ENCODE measurements at places on chromosomes 3 and 15.

DNA sequence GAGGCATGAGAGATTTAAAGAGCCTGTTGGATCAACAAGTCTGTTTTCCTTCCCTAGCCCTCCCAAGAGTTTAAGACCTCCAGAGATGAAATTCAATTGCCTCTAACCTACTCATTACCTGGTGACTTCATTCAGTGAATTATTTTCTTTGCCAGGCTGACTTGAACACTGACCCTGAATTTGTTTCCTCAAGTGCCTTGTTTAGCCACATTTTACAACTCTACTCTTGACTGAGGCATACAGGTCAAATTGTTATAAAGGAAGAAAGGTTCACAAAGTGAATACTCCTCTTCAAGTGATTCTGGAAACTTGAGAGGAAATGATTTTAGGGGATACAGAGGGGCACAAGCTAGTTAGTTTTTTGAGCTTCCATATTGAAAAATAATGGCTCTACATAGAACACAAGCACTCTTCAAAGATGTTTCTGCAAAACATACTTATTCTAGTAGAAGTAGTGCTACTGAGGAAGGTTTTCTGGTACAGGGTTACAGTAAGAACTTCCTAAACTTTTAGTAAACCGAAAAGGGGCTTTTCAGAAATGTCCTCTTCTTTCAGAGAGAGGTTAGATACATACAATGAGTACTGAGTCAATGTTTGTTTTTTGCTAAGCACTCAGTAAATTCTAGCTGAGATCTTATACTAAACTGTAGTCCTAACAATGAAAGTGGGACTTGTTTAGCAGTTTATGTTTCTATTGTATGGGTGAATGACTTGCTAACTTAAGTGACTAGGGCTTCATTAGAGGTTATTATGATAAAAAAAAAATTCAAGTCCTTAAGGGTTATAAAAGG, 137.4 kb upstream of the SATB1 start:
- DNase-seq, result no peak

GRCh38 chr3:133448478-133449122, 48.7 kb downstream of the BFSP2 start:
- no peak for DNase-seq

DNA sequence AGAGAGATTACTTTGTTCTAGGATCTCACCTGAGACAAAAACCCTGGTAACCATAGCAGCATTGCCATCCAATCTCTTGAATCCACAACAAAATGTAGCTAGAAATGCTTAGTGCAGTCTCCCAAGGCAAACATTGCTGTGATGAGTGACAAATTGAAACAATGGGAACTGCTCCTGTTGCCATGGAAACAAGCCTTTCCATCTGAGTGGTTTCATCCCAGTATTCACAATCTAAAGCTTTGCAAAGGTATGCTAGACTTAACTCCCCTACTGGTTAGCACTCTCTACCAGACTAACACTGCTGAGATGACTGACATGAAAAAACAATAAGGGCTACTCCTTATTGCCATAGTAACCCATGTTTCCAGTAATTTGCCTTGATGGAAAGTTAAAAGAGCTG, 172.6 kb upstream of the CNTN3 start:
- DNase-seq, result no peak

DNA sequence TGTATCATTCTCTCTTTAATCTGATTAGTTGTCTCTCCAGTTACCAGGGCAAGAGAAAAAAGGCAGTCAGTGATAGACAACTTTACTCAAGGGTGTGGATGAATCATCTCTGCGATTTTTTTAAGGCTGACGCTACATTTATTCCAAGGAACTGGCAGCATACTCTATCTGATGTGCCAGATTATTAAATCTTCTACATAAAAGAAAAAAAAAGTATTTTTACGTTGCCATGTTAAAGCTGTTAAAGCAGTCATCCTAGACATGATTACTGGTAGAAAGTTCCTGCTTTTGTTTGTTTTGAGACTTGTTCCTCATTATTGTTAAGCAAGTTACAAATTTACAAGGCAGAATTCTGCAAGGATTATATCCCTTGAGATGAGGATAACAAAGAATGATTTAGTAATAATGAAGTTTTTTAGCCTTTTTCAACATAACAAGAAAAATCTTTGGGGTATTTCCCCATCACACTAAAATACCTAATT, 121.7 kb downstream of the CBLB start:
- DNase-seq, result peak; percentile 10

- peak; percentile 91 for DNase-seq
Measured at GRCh38 chr15:99454941-99455788, 110.6 kb upstream of the MEF2A start.

GRCh38 chr3:77381431-77381830, 341.5 kb downstream of the ROBO2 start:
- no peak for DNase-seq

DNA sequence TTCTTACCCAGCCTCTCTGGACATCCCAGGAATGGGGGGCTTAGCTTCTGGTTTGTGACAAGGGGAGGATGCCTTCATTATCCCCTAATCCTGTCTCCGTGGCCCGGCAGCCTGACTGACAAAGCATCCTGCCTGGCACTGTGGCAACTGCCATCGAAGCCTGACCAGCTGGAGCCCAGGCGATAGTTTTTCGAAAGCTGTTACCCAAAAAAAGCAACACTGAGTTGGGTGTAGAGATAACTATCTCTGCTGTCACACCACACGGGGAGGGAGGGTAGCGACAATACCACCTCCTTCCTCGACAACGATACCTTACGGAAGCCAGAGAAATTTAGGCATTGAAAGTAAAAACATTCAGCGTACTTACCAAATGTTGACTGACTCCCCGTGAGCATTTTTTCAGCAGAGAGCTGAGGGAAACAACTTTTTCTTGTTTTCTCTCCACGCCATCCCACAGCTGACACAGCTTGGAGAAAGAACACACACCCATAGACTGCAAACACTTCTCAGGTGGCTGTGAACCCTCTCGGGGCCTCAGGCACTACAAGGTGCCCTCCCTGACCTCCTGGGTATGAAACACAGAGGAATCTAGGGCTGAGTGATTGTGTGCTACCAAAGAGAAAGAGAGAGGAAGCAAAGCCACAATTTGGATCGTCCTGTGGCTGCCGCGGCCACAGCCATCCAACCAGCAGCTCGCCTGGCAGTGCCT, 361.9 kb upstream of the ICE2 start:
- DNase-seq, result no peak

GRCh38 chr3:196412704-196413103, 19.5 kb downstream of the UBXN7 start:
- no peak for DNase-seq

DNA sequence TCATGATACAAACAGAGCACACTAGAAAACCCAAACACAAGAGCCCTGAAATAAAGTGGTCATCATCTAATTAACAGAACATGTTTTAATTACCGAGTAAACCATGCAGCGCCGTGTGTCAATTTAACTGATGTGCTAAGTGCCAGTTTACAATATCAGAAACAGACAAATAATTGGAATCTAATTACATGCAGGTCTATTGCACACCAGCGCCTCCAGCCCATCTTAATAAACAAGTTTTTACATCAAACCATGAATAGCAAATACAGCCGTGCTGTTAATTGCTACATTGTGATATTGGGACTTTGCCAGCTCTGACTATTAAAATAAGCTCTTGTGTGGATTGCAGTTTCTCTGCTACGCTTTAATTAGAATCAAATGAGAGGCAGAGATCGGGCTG, 510.2 kb upstream of the MDFIC2 start:
- no peak for DNase-seq

- no peak for DNase-seq
Measured at GRCh38 chr3:81531846-81532245, 229.6 kb downstream of the GBE1 start.

DNA sequence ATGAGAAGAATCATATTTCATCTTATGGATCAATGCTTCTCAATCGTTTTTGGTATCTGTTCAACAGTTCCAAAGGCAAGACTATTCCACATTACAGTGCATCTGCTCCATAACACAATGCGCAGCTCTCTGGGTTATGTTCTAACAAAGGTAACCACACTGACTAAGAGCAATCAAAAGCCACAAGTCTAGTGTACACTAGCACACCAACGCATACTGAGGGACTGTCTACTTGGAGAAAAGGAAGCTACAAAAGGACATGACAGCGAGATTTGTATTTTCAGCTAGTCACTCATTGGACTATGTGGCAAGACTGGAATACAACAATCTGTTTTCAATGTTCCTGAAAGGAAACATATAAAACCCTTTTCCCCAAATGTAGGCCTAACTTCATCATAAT, 35.8 kb downstream of the SETD2 start:
- no peak for DNase-seq

GRCh38 chr3:135965129-135965505, 411 bp upstream of the PPP2R3A start:
- DNase-seq, result no peak

GRCh38 chr3:186779204-186779603, 4.2 kb upstream of the EIF4A2 start:
- DNase-seq, result no peak

DNA sequence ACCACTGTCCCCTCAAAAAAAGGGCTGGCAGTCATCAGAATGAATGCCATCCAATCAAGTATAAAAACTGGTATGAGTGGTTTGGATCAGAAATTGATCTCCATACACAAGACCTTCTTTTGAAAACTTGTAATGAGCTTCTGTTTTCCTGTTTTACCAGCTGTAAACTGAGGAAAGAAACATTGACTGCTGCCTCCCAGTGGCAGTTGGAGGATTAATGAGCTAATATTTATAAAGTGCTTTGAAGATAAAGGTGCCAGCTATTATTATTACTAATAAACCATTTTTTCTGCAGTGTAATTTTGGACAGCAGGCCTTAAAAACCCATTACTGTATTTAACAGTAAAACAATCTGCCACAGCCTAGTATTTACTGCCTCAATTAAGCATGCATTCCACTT, 11.4 kb downstream of the CHL1 start:
- DNase-seq, result no peak

DNA sequence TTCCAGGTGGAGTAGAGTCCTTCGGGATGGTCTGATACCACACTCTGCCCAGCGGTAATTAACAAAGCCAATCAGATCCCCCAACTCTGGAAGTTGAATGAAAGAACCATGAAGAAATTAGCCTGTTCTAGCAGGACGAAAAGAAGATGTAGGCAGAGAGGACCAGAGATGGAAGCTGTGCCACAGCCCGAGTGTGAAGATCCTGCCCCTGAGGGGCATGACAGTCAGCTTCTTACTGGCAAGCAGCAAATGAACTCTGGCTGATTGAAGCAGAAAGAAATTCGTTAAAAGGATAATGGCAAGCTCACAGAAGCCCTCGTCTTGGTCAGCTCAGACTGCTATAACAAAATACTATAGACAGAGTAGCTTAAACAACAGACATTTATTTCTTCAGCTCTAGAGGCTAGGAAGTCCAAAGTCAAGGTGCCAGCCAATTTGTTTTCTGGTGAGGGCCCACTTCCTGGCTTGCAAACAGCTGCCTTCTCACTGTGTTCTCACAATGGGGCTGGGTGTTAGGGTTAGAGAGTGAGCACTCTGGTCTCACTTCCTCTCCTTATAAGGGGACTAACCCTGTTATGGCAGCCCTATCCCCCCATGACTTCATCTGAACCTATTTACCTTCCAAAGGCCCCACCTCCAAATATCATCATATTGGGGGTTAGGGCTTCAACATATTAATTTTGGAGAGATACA, 307.1 kb downstream of the VPS13C start:
- DNase-seq, result no peak

- no peak for DNase-seq
Measured at GRCh38 chr3:13007251-13007941, 65.8 kb downstream of the IQSEC1 start.

DNA sequence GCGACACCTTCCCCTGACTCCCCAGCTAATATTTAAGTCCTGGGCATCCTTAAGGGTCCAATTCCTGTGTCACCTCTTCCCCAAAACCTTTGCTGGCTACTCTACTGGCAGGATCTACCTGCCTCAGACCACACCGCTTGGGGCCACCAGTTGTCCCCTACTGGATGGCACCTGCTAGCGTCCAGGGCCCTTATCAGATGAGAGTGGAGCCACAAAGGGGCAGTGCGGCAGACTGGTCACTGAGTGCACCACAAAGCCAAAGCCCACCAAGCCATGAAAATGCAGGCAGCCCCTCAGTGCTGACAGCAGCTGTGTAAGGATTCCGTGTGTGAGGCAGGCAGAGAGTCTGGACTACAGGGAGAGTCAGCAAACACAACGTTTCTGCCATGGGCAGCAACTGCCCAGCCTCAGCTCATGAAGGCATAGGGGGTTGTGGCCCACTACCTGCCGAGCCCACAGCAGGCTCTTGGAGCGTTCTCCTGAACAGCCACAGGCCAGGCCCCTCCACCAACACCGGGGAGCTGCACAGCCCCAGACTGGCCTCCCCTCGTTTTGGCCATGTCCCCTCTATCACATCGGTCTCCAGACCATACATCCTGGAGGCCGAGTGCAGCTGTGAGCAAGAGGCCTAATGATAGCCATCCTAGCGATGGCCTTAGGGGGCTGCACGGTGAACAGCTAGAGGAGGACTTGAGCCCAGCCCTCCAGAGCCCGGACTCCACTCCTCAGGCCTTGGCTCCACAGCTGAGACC, 32.3 kb downstream of the ALDH1L1 start:
- peak; percentile 2 for DNase-seq

Measured in urothelium cell line (cell line).